ENCODE measurements at places on chromosomes 7 and 10.

GRCh38 chr7:35329026-35329425 is 75.1 kb upstream of the TBX20 start:
- no peak for DNase-seq

DNA sequence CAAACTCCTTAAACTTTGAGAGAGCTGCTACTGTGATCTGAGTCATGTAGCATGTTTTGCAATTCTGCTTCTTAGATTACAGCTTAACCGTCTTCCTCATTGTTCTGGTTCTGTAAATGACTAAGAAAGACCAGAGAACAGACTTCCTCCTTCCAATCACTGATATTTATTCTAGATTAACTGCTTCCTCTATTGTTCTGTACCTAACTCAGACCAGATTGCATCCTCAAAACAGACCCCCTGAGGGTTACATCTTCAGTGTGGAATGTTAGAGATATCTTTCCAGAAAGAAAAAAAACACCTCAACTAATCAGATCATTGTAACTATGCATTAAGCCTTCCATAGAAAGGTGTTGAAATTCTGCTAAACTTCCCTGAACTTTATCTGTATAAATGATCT is 5.7 kb upstream of the PIP start:
- DNase-seq = peak; percentile 18

- DNase-seq = no peak
These were observed 81.0 kb upstream of the LRRC4 start for GRCh38 chr7:128112018-128112780.

- no peak for DNase-seq
These were observed 93.8 kb downstream of the GAD2 start for GRCh38 chr10:26310361-26310760.

DNA sequence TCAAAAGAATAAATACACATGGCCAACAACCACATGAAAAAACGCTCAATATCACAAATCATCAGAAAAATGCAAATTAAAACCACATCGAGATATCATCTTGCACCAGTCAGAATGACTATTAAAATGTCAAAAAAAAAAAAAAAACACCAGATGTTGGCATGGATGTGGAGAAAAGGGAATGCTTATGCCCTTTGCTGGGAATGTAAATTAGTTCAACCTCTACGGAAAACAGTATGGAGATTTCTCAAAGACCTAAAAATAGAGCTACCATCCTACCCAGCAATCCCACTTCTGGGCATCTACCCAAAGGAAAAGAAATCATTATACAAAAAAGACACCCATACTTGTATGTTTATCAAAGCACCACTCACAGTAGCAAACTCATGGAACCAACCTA is 45.0 kb upstream of the DIP2C start:
- peak; percentile 9 for DNase-seq

DNA sequence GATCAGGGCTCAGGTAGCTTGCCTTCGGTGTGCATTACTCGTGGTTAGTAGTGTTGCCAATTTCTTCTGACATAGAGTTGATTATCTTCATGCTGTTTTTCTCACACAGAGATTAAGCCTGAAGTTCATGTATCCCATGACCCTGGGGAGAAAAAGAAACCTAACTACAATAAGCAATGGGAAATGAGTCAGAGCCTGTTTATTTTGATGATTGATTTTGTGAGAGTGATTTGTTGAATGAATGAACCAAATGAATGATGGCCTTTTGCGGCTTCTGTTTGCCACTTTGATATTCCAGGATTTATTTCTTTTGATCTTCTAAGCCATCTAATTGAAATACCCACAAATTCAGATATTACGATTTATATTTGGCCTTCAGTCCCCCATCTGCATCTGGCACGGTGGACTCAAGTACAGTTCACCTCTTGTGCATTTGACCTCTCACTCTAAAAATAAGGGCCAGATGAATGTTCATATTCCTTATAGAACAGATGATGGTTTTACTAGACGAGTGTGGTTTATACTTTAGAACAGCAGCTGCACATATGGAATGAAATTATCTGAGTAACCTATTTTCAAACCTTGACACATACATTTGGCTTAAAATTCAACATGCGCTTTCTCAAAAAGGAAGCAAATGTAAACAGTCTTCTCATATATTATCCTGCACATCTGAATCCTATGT is 110.7 kb downstream of the PLCE1 start:
- DNase-seq = no peak

GRCh38 chr7:31500656-31501055 is 13.2 kb upstream of the ITPRID1 start:
- no peak for DNase-seq

DNA sequence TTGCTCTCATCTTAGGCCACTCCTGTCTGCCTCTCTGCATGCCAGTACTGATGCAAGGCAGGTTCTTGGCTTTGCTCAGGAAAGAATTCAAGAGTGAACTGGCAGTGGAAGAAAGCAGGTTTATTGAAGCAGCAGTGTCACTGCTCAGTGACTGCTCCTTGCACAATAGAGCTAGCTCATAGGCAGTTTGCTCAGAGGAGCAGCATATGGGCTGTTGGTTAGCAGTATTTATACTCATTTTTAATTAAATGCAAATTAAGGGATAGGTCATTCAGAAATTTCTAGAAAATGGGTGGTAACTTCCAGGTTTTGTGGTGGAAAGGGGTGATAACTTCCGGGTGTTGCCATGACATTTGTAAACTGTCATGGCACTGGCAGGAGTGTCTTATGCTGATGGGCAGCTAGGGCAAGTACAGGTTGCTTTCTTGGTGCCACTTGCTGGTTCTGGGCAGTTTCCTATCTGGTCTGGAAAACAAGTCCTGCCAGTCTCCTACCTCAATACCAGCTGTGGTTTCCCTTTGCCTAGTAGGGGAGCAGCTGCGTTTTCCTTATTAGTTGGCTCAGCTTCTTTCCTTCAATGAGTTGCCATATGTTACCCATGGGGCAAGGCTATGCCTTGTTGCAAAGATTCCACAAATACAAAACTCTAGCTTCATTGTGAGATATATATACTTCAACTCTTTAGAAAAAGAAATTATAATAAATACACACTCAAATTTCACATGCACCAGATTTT is 64.8 kb upstream of the CALD1 start:
- no peak for DNase-seq

DNA sequence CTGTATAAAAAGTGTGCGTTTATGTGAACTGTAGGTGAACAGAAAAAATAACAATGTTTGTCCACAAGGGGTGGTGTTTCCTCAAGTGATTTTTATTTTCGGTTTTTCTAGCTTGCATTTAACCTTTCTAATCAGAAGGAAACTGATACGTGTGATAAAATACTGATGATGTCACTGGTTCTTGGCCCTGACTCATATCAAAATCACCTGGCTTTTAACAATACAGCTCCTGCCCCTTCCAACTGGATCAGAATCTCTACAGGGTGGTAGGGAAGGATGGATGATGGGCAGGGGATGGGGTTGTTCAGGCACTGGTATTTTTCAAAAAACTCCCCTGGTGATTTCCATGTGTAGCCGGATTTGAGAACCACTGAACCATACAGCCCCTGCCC is 10.9 kb downstream of the NPFFR1 start:
- no peak for DNase-seq

DNA sequence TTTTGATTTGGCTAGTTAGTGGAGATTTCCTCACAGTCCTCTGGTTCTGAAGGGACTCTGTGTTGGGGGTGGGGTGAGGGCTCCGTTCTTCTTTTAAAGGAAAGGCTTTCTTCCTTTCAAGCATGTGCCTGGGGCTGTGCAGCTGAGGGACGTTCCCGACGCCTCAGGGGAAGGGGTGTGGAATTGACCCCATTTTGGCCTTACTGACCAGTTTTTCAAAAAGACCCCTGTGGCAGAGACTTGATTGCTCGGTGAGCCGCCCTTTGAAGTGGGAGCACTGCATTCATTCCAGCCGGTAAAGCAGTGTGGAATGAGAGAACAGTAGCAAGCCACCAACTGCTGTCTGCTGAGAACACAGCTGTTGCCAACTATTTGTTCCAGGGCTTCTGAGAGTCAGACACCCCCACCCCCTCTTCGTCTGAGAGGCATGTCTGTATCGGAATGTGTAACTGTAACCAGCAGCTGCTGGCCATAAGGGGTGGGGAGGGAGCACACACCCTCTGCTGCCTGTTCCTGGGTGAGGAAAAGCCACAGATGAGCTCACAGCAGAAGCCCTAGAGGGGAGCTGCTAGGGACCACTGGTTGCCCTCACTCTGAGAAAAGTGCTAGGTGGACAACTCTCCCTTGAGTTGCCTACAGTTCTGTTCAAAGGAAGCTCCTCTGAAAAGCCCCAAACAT is 33.2 kb downstream of the WBP1L start:
- DNase-seq = peak; percentile 93

DNA sequence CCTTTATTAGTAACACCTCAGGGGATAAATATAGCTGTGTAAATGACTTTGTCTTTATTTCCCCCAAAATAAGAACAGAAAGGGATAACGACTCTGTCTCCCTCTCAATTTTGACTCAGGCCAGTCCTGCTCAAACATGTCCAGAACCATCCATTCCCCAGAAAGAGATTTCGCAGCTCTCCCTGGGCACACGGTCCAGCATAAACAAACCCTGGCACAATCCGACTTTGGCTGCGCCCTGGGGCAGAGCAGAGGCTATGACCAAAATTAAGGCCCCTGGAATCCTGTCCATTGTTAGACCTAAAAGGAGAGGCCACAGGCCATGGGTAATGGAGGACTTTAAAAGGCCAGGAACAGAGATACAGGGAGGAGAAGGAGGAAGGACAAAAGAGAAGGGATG is 99.1 kb downstream of the PRPF18 start:
- no peak for DNase-seq

DNA sequence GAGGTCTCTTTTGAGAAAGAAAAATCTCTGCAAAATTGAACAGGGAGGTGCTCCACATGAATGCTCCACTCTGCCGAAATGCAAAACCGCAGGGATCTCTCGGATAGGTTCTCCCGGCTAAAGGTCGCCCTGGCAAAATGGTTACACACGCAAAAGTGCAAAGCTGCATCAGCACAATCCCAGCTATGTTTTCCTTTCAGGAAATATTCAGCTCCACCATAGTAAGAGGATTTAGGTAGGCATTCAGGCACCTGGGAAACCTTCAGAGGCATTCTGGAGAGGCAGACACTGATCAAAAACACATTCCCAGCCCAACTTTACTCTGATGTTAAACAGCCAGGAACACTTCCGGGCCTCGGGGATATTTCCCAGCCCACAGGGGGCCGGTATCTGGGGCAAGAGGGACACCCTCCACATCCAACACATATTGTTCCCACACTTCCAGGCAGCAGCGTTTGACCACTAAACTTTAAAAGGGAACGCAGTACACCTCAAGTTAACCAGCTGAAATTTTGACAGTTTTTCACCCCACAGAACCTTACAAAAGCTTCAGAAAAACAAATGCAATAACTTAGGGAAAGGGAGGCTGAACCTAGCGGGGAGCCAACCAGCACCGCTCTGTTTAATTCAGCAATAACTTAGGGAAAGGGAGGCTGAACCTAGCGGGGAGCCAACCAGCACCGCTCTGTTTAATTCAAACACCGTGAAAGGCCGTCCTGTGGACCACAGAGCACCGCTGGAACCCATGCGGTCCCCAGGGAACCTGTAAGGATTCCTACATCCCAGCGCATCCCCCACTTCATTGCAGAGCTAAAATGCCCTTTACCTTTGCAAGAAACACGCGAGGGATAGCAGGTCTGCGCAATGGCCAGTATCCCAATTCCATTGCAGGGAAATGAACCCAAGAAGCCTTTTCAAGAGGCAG is 45.9 kb downstream of the TNS3 start:
- no peak for DNase-seq

DNA sequence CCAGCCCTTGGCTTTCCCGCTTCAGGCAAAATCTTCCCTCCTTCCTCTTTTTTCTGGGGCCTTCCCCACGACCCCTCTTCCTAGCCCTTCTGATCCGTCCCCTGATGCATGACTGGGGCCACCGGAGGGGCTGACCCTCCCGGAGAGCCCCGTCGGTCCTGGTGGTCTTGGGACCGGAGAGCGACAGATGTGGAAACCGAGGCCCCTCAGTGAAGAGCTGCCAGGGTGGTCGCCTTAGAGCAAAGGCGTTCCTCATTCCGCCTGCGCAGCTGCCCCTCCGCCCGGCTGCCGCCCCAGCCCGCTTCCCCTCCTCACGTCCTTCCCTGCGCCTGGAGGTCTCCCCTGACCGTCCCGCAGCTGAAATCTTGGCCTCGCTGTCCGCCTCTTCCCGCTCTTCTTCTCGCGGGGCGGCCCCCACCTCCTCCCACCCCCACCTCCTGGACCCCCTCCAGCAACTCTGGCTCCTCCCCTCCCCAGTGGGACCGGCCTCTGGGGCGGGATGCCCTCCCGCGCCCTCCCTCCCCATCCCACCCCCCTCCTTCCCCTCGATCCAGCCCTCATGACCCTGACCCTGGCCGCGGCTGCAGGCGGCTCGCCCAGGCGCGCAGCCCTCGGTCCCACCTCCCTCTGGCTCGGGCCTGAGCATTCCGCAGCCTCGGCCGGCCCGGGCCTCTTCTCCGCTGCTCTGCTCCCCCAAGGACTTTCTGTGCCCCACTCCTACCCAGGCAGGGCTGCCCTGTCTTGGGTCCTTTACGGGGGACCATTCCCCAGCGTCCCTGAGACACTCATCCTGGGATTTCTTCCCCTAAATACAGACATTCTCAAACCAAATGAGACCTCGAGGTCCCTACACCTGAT is at the start of gene RARRES2:
TSS of gene RARRES2 (minus strand) at position 367 of the 858 bp plus-strand sequence. CDS start 1,020 bp downstream, outside the sequence.
- no peak for DNase-seq

- DNase-seq = no peak
These were observed 468 bp upstream of the TRIM56 start for GRCh38 chr7:101084865-101085161.

DNA sequence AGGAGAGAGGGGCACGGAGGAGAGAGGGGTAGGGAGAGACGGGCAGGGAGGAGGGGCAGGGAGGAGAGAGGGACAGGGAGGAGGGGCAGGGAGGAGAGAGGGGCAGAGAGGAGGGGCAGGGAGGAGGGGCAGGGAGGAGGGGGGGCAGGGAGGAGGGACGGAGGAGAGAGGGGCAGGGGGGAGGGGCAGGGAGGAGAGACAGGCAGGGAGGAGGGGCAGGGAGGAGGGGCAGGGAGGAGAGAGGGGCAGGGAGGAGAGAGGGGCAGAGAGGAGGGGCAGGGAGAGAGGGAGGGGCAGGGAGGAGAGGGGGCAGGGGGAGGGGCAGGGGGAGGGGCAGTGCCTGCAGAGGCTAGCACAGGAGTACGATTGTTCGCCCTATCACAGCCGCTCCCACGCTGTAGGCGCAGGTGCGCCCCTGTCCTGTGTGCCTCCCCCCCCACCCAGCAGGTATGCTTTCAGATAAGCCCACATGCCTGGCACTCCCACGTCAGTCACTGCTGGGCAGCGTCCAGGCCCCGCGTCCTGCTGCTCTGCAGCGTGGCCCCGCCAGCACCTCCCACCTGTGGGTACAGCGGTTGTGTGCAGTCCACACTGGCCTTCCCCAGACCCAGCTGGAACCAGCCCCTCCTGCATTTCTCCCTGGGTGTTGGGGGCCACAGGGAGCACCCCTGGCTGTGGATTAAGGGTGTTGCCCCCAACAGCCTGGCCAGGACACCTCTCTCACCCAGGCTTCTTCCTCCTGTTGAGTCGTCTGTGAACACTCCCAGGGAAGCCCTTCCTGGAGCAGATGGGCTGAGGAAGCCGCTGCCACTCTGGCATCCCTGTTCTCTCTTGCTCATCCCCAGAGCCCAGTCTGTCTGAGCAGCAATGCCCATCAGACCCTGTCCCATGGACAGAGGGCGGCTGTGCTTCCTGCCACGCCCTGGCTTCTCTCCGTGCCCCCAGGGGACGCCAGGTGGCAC is 10.8 kb downstream of the NKX6-2 start:
- DNase-seq = no peak
